Right atrium auricular region (tissue), 2 donors: ENCODE measurements at places on chromosomes 2 and 18. TPM values are rescaled to one million over a fixed set of nuclear protein-coding genes. Genes with fewer than 3 reads are reported as not detected.
A peak's percentile ranks its signal among the peaks of the same experiment; 100 is the strongest.

DNA sequence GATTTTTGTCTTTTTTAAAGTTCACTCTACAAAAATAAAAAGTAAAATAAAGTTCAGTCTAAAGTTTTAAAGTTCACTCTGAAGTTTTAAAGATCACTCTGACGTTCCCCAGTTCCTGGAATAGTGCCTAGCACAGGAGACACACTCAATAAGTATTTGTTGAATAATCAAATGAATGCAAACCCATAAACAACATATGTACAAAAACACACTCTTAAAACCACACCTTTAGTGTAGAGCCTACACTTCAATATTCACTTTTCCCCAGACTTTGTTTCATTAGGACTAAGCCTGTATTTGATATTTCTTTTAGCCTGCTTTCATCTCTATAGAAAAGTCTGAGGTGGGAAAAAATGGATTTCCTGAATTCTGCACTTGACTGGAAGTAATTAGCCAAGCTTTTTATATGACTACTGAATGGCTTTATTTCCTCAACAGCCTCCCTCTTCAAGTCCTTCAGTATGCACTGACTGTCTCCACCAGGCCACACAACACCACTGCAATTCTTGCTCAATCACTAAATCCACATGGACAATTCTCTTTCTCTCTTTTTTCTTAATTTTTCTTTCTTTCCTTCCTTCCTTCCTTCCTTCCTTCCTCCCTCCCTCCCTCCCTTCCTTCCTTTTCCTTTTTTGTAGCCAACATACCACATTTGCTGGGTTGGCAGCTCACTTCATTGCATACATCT, 104.6 kb downstream of the SS18 start:
- no peak for DNase-seq

Gene PDK1
- 33.0 TPM for total RNA-seq

GRCh38 chr2:128315829-128316776, 2.6 kb downstream of the HS6ST1 start:
- peak; percentile 56 for DNase-seq

- DNase-seq, result no peak
Observed at GRCh38 chr2:204115137-204116056, 178.8 kb downstream of the ICOS start.

DNA sequence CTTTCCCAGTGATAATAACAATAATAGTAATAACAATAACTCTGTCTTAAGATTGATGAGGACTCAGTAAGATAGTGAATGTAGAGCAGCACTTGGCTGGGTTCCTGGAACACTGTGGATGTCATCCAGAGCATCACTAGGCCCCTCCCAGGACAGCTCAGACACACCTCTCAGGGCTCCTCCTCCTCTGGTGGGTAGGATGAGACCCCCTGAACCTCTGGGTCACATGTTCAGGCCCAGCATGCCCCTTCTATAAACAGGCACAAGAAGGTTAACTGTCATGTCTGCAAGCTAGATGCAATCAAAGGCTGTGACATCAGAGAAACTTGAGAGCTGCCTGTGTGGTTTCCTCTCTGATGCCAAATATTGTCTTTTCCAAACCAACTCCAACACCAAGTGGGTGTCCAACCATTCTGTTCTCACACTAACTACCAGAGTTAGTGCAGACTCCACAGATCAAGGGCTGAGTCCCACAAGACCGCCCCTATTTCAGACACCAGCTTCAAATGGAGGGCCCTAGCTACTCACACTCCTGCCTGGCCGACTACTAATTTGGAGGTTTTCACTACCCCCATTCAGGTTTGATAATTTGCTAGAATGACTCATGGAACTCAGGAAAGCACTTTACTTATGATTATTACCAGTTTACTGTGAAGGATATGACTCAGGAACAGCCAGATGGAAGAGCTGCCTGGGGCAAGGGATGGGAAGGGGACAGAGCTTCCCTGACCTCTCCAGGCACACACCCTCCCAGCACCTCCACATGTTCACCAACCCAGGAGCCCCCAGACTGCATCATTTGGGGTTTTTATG, 46.4 kb upstream of the BZW1 start:
- no peak for DNase-seq

Gene COLEC12
- total RNA-seq, result 10.9 TPM

- DNase-seq, result no peak
Observed at GRCh38 chr2:160256507-160256906, 56.4 kb upstream of the ITGB6 start.

DNA sequence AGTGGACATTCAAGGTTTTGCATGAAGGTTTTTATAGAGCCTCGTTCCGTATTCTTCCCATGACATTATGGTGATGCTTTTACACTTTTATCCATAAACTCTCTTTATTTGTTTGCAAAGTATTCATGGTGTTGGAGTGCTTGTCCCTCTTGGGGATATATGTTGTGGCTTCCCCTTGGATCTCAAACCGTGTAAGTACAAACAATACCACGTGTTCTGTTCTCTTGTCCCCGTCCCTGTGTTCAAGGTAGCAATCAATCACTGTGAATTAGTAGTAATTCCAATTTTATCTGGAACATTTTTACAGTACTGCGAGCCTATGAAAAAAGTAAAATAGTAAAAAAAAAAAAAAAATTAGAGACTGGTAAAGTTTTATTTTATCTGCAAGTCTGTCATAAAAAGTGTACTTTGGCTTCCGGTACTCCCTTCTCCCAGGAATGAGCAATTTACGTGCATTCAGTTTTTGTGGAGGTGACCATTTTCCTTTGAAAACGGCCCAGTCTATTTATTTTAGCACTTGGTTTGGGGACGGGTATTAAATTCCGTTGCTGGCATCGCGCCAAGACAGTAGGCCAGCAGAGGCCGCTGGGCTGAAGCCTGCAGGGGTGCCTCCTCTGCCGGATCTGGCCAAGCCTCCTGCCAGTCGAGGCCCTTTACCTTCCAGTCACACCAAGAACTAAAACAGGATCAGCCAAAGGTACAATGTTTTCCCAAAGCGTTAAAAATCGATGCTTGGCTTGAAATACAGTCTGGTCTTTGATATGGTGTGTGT, 175.7 kb downstream of the SOCS6 start:
- peak; percentile 81 for DNase-seq

Gene OTOS
- total RNA-seq, result not detected

- DNase-seq, result no peak
Observed at GRCh38 chr2:60992985-60993392, 24.5 kb upstream of the PEX13 start.
